Fibroblast of skin of scalp (primary cell): ENCODE measurements at places on chromosomes 4 and X.

GRCh38 chr4:102578819-102579218, 77.7 kb downstream of the NFKB1 start:
- peak; percentile 12 for DNase-seq

DNA sequence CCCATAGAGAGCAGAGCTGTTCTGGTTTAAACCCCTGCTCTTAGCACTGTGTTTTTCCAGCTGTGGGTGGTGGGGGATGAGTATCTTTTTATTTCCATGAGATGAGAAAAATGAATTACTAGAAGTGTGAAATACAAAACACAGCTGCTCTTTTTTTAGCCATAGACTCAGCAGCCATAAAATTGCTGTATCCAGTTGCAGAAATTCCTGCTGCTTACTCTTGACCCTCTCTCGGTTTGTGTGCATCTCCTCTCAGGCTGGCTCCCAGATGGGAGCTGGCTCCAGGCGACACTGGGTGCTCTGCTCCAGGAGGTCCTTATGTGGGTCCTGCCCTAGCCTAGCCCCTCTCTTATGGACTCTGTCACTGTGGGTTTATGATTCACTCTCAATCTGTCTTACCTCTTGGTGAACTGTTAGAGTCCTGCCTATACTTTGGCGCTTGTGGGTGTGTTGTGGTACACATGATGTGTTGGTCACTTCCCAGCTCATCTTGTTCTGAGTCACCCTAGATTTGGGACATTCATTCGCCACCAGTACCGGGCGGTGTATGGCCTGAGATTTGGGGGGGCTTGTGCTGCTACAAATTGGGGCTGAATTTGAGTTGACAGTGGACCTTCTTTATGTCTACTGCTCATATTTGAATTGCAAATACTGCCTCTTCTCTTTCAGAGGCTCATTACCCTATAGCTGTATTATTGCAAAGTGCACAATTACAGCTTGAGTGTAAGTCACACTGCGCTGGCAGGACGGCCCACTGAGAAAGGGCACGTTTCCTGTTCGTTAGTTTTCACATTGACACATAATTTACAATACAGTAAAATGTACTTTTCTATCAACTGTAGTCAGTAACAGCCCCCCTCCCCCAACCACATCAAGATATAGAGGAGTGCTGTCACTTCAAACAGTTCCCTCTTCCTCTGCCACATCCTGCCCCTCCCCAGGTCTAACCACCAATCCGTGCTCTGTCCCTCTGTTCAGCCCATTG, 46.9 kb upstream of the MSANTD1 start:
- peak; percentile 8 for DNase-seq

GRCh38 chr4:181819946-181820345, 423.3 kb upstream of the TENM3 start:
- peak; percentile 70 for DNase-seq

DNA sequence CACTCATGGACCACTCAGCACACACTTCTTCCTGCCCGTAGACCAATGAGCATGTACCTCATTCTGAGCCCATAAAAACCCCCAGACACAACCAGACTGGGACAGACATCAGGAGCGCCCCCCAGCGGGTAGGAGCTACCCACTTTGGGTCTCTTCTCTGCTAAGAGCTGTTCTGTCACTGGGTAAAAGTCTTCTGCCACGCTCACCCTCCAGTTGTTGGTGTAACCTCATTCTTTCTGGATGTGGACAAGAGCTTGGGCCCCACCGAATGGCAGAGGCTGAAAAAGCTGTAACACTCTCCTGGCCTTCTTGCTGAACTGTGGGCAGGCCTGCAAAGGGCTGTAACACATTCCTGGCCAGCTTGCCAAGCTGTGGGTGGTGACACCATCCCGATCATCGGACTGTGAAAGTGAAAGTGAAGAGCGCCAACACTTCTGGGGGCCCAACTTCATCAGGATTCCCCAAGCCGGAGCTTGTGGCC, 137.6 kb downstream of the TECRL start:
- no peak for DNase-seq

DNA sequence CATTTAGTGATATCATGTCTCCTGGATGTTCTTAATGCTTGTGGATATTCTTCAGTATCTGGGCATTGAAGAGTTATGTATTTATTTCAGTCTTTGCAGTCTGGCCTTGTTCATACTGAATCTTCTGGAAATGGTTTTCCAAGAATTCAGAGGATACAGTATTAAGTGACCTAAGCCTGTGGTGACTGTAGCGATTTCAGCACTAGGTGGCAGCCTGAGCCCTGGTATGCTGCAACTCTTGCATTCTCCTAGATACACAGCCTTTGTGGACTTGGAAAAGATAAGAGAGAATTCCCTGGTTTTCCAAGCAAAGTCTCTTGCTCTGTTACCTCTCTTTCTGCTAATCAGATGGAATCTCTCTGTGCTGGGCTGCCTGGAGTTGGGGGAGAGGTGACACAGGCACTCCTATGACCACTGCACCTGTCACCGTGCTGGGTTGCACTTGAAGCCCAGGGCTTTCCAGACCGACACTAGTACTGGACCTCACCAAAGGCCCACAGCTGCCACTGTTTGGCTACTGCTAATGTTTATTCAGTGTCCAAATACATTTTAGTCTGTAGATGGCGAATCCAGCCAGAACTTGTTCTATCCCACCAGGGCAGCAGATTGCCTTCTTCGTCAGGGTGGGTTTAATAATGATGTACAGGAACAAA, 19.3 kb upstream of the SPIN2A start:
- peak; percentile 6 for DNase-seq

DNA sequence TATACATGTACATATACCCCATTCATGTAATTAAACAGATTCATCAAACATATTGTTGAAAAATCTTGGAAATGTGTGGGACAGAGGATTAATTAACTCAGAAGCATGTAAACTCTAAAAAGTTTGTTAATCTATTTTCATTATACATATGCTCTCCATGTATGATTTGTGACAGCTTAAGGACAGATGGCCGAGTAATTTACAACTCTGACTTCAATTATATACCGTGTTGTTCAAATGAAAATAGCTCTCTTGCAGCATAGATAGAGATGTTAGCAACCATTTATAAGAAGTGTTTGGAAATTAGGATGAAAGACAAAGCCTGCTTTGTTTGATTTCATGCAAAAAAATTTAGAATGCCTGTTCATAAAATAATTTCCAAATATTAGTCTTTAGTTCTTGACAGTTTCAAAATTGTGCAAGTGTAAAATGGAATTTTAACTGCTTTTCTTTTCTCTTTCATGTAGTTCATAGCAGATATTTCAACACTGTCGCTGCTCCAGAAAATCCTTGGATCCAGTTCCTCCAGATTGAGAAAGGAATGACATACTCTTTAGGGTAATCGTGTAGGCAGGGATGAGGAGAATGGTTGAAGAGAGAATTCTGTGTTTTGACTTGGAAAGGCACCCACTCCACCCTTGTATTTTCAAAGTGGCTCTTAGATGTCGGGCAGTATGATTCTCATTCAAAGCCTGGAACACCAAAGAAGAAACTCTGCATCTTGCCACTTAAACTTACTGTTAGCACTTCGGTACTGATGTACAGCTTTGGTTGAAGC, 23.1 kb downstream of the AFF2 start:
- no peak for DNase-seq

DNA sequence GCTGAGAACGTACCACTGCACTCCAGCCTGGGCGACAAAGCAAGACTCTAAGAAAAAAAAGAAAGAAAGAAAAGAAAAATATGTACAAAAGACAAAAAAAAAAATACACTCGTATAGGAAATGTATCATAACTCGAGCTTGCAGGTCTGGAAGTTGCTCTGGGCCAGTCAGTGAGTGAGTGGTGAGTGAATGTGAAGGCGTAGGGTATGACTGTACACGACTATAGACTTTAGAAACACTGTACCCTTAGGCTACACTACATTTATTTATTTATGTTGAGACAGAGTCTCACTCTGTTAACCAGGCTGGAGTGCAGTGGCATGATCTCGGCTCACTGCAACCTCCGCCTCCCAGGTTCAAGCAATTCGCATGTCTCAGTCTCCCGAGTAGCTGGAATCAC, 29.4 kb downstream of the EVC2 start:
- DNase-seq, result no peak

DNA sequence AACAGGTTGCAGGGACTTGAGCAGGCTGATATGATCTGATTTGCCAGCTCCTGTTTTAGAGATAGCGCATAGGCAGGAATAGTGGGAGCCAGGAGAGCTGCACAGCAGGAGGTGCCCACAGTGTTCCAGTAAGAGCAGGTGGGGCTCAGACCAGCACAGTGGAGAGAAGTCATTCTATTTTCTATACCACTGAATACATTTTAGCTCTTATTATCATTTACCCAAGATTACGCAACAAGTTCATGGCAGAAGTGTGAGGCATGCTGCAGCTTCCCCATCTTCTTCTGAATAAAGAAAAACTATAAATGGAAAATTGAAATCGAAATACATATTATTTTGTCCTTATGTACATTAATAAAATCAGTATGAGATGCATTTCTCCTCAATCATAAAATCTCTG, 114.7 kb upstream of the EDNRA start:
- DNase-seq, result no peak

- no peak for DNase-seq
Measured at GRCh38 chr4:187088070-187088799, 364.6 kb upstream of the FAT1 start.

- no peak for DNase-seq
Measured at GRCh38 chrX:137040113-137040794, 6.5 kb upstream of the GPR101 start.

- DNase-seq, result peak; percentile 53
Measured at GRCh38 chr4:122914938-122915337, 7.5 kb downstream of the NUDT6 start.

DNA sequence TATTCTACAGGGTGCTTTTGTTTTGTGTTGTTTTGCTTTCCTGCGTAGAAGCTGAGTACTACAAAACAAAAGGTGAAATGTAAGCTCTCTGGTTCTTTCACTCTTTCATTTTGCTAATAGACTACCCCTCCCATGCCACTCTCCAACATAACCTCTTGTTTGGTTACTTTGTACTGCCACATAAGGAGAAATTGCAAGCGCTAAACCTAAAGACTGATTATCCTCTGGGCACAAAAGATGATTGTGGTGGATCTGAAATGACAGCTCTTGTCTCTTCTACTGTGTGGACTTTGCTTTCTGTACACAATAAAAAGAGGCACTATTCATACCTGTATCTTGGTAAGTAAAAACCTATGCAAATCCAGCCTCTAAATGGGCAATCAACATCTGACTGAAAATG, 5.3 kb downstream of the MBNL3 start:
- DNase-seq, result no peak

- no peak for DNase-seq
Measured at GRCh38 chrX:64205441-64205734, at the start of gene AMER1. TSS of gene AMER1 (minus strand) at chrX:64205708. CDS start at chrX:64193286, 12,422 bp downstream.

- DNase-seq, result peak; percentile 69
Measured at GRCh38 chr4:128525387-128525786, 237.8 kb upstream of the PGRMC2 start.

GRCh38 chr4:96056346-96056934, 216.5 kb downstream of the PDHA2 start:
- DNase-seq, result no peak

DNA sequence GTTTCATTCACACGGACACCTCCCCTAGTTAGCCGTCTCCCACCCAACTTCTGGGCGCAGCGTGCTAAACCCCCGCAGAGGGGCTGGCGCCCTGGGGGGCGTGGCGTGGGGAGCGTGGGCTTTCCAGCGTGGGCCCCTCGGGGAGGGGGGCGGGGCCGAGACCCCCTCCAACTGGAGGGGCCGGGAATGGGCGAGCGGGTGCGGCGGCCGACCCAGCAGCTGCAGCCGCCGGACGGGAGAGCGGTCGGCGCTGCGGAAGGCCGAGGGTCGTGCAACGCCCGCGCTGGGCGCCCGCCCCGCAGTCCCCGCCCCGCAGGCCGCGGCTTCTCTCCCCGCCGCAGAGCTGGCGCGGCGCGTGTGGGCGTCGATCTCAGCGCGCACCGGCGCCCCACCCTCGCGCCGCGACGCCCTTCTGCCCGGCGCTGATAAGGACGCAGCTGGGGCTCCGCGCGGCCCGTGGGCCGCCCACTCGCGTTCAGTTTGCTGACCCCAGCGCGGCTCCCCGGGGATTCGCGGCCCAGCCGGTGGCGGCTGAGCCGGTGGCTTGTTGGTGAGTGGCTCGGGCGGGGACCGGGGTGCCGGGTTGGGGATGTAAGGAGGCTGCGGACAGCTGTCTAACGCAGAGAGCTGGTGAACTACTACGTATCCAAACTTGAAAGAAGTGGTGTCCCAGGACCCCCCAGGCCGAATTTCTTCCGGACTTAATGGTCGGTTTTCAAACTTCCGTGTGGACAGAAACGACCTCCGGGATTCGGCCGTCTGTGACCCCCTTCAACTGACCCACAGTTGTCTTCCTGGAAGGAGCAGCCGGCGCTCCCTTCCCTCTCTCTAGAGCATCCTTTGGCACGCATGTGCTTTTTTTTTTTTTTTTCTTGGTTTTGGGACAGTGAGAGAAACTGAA, 1.5 kb downstream of the FHDC1 start:
- DNase-seq, result peak; percentile 49

GRCh38 chr4:131644619-131645018, 1504.5 kb upstream of the PCDH10 start:
- peak; percentile 31 for DNase-seq

- no peak for DNase-seq
Measured at GRCh38 chr4:173827707-173828106, 297.7 kb upstream of the HAND2 start.

- no peak for DNase-seq
Measured at GRCh38 chr4:157918036-157918832, 254.6 kb downstream of the GASK1B start.

DNA sequence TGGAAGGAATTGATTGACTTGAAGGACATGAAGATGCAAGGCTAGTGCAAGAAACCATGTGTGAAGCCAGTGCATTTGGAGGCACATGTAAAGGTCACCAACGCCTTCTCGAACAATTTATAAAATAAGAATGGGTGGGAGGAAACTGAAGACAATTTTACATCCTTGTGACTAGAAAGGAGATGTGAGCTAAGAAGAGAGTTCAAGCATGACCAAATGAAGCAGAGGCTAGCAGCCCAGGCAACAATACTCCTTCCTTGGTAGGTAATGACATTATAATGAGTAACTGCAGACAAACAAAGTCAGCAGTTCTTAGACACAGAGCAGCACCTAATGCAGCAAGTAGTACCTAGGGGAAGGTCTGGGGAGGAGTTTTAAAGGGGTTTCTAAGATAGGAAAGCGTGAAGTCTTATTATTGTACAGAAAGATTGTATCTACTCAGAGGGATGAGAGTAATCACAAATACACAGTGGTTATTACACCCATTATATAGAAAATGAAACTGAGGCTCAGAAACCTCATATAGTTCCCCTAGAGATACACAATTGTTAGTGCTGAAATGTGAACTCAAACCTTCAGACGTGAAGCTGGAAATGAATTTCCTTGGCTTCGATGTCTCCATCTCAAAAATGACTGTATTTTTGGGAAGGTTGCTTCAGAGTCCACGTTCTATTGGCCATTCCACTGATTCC, 56.1 kb downstream of the ATXN3L start:
- DNase-seq, result no peak

GRCh38 chrX:71919886-71920285, 9.2 kb downstream of the NHSL2 start:
- no peak for DNase-seq
